ENCODE measurements at places on chromosomes 5 and 9.

GRCh38 chr5:159442206-159442850 lies 112.0 kb upstream of the IL12B start:
- no peak for DNase-seq

- peak; percentile 2 for DNase-seq
These were observed at the start of gene DAPK1 for GRCh38 chr9:87497604-87498045. Gene DAPK1 (plus strand): TSS chr9:87497867. CDS start chr9:87499078, 1,211 bp downstream.

GRCh38 chr5:154868702-154869101 lies 10.3 kb downstream of the CNOT8 start:
- peak; percentile 10 for DNase-seq

DNA sequence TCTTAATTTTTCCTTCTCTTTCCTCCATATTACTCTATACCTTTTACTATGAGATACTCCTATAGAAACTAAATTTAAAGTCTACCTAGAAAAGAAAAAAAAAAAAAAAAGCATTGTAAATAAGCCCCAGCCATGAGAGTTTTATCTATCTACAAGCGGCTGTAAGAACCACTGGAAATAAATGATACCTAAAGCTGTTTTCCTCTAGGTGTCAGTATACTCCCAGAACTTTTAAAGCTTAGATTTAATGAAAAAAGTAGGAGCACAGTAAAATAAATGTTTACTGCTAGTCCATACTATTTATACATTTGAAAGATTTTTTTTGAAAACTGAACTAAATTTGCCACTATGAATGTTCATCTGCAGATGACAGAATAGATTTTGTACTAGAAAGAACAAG lies 26.2 kb downstream of the TYRP1 start:
- no peak for DNase-seq

GRCh38 chr9:7973123-7973522 lies 173.5 kb upstream of the DMAC1 start:
- no peak for DNase-seq

DNA sequence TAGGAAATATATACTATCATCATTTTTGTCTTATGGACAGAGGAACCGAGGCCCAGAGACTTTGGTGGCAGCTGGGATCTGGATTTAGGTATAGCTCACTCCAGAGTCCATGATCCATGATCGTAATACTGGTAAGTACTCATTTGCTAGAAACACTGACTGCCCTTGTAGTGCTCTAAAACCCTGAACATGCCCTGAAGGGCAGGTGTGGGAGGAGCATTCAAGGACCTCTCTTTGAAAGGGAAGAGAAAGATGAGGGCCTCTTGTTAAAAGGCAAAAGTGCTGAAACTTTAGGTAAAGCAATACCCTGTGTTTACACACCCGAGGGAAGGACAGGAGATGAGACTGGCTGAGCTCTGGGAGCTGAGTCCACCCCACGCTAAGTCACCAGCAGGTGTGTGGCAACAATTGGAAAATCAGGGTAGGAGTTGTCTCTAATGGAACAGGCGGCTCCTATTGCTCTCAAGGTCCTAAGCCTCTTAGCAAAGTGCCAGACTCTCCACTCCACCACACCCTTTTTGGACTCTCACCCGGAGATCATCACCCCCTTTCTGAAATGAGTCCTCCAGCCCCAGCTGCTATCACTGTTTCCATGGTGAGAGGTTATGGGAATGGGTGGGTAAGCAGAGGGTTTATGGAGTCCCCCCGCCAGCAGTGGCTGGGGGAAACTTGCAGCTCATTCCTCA lies 34.8 kb downstream of the TRPC7 start:
- DNase-seq = no peak
